Cardiac septum (tissue), 1 donor: ENCODE measurements at places on chromosomes 7 and 10. TPM values are rescaled to one million over a fixed set of nuclear protein-coding genes. Genes with fewer than 3 reads are reported as not detected.

Gene RAPGEF5
- 22.4 TPM for total RNA-seq

Gene WIPF3
- total RNA-seq: 11.6 TPM

Gene PNLIPRP3
- not detected for total RNA-seq

Gene RBM20
- 105 TPM for total RNA-seq

Gene EPHB6
- total RNA-seq: 2.0 TPM

Gene TAS2R41
- not detected for total RNA-seq
